Uterus (tissue), 4 donors: ENCODE measurements at places on chromosomes 5 and 9. TPM values are rescaled to one million over a fixed set of nuclear protein-coding genes. Genes with fewer than 3 reads are reported as not detected.

The NCS1 gene
- 99.3 TPM for total RNA-seq

GRCh38 chr5:122190156-122190555 is 60.8 kb downstream of the ZNF474 start:
- H3K4me1 ChIP-seq, result no peaks in the 10 kb centered on the region
- H3K4me3 ChIP-seq, result no peak overlapping the region
- DNase-seq, result no peak
- no peak overlapping the region for H3K27ac ChIP-seq
- no peaks in the 10 kb centered on the region for H3K27me3 ChIP-seq
- H3K36me3 ChIP-seq, result no peaks in the 10 kb centered on the region

GRCh38 chr5:91390268-91390667 is 7.2 kb upstream of the ARRDC3 start:
- H3K4me3 ChIP-seq, result no peak overlapping the region
- no peaks in the 10 kb centered on the region for H3K4me1 ChIP-seq
- no peak overlapping the region for H3K27ac ChIP-seq
- no peaks in the 10 kb centered on the region for H3K36me3 ChIP-seq

The RNF183 gene
- not detected for total RNA-seq

- H3K27me3 ChIP-seq, result no peaks in the 10 kb centered on the region
- H3K4me1 ChIP-seq, result no peaks in the 10 kb centered on the region
- no peak overlapping the region for H3K4me3 ChIP-seq
- H3K36me3 ChIP-seq, result no peaks in the 10 kb centered on the region
- no peak overlapping the region for H3K27ac ChIP-seq
Measured at GRCh38 chr5:122515709-122516431, 203.8 kb downstream of the SNCAIP start.

The CXCL14 gene
- 4.4 TPM for total RNA-seq

The OXCT1 gene
- 37.3 TPM for total RNA-seq

The PMPCA gene
- total RNA-seq, result 36.6 TPM

The NR5A1 gene
- 0.58 TPM for total RNA-seq

- H3K4me3 ChIP-seq, result no peak overlapping the region
- no peaks in the 10 kb centered on the region for H3K4me1 ChIP-seq
- H3K27me3 ChIP-seq, result no peaks in the 10 kb centered on the region
- DNase-seq, result no peak
Measured at GRCh38 chr5:52995914-52996313, 6.8 kb downstream of the ITGA2 start.

DNA sequence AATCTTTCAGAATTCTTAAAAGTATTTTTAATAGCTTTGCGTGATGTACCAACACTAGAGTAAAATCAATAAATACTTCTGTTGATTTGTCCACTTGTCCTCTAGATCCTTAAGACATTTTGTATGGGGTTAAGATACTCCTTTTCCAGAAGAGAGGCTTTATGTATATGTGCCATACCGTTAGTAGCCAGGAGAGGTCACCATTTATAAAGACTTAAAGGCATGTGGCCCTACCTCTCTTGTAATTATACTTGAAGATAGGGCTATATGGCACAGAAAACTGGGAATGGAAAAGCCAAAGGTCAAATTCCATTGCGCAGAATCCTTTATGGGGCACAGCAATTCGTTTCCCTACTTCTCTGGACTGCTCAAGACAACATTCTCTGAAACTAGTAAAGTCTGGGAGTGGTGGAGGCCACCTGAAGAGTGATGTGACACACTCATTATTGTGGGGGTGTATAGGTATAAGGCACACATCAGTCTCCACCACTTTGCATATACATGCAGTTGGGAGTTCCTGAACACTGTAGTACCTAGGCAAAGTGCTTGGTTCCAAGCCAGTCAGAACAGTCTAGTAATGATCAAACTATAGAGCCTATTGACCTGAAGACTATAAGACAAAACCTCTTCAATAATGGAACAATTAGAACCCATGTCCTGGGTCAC is 140.1 kb upstream of the FBXL17 start:
- H3K4me3 ChIP-seq, result no peak overlapping the region
- H3K36me3 ChIP-seq, result no peaks in the 10 kb centered on the region
- H3K4me1 ChIP-seq, result no peaks in the 10 kb centered on the region
- no peak overlapping the region for H3K27ac ChIP-seq
- H3K27me3 ChIP-seq, result no peaks in the 10 kb centered on the region
- no peak for DNase-seq

The SLC22A4 gene
- total RNA-seq, result 1.7 TPM

The AIF1L gene
- 27.3 TPM for total RNA-seq

DNA sequence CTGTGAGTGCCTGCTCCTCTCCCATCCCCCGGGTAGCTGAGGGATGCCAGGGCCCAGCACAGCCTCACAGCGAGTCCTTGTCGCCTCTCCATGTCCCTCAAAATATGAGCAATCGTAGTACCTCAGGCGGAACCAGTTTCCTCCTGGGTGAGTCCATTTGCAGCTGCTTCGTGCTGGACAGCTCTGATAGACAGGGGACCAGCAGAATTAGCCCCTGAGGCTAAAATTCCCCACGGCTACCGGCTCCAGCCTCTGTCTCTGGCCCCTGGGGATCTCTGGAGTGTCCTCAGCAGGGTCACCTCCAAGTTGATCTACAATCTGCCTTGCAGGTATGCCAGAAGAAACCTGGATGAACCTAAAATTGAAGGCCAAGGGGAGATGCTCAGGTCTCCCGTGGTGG is 115.8 kb upstream of the FBXL7 start:
- no peak for DNase-seq
- no peak overlapping the region for H3K4me3 ChIP-seq
- no peaks in the 10 kb centered on the region for H3K4me1 ChIP-seq
- H3K36me3 ChIP-seq, result no peaks in the 10 kb centered on the region
- H3K27ac ChIP-seq, result no peak overlapping the region

- no peak overlapping the region for H3K4me3 ChIP-seq
- no peak for DNase-seq
- no peaks in the 10 kb centered on the region for H3K27me3 ChIP-seq
- H3K4me1 ChIP-seq, result no peaks in the 10 kb centered on the region
- H3K36me3 ChIP-seq, result no peaks in the 10 kb centered on the region
Measured at GRCh38 chr9:7293091-7293490, 506.5 kb downstream of the DMAC1 start.

- no peaks in the 10 kb centered on the region for H3K4me1 ChIP-seq
- no peak overlapping the region for H3K4me3 ChIP-seq
- no peak for DNase-seq
- H3K27me3 ChIP-seq, result no peaks in the 10 kb centered on the region
- no peaks in the 10 kb centered on the region for H3K36me3 ChIP-seq
- no peak overlapping the region for H3K27ac ChIP-seq
Measured at GRCh38 chr9:13967011-13967410, 346.9 kb downstream of the NFIB start.

DNA sequence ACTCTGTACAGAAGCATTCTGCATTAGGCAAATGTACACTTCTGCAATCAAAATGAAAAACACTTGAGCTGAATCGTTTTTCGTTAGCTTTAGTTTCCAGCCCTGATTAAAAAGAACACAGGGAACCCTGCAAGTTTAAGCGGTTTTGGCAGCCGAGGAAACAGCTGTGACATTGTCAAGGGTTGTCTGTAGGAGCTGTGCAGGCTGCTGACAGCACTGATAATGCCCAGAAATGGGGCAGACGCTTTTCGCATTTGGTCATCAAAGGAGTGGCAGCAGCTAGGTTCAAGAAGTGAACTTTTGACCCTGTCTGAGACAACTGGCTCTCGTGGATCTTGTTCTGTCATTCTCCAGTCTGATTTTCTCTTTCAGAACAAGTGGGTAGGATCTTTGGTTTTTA is 165.6 kb upstream of the CCDC152 start:
- no peak overlapping the region for H3K4me3 ChIP-seq
- no peaks in the 10 kb centered on the region for H3K4me1 ChIP-seq
- DNase-seq, result peak; percentile 46
- no peaks in the 10 kb centered on the region for H3K36me3 ChIP-seq
- no peaks in the 10 kb centered on the region for H3K27me3 ChIP-seq
